Epithelial cell of alveolus of lung (primary cell): ENCODE measurements at places on chromosomes 5 and 9. TPM values are rescaled to one million over a fixed set of nuclear protein-coding genes. Genes with fewer than 3 reads are reported as not detected.

The PITX1 gene
- total RNA-seq: 3.0 and 3.2 TPM in 2 replicates

The XRCC4 gene
- 7.5 and 9.4 TPM in 2 replicates for total RNA-seq

The PCDHGB1 gene
- 0.39 and 2.2 TPM in 2 replicates for total RNA-seq

The SLC34A3 gene
- total RNA-seq: not detected in 2 replicates

The SLC36A2 gene
- total RNA-seq: not detected in 2 replicates

The PSMD5 gene
- 30.6 and 63.5 TPM in 2 replicates for total RNA-seq

The LCN6 gene
- not detected in 2 replicates for total RNA-seq

The RNF145 gene
- 60.0 and 72.1 TPM in 2 replicates for total RNA-seq

The OCLN gene
- 0.88 and 4.4 TPM in 2 replicates for total RNA-seq

The MLANA gene
- total RNA-seq: not detected in 2 replicates

The DMRTA1 gene
- 0.26 TPM in 1 of 2 replicates, not detected in the other for total RNA-seq

The ZBTB43 gene
- total RNA-seq: 4.4 and 14.5 TPM in 2 replicates

The FRMPD1 gene
- not detected in 2 replicates for total RNA-seq

The TLR4 gene
- 0.64 and 1.4 TPM in 2 replicates for total RNA-seq

The FBP2 gene
- total RNA-seq: not detected in 2 replicates

The C9orf153 gene
- not detected in 2 replicates for total RNA-seq

The CLTB gene
- total RNA-seq: 75.3 and 96.3 TPM in 2 replicates

The PCDHA12 gene
- under 0.01 TPM in 1 of 2 replicates, not detected in the other for total RNA-seq

The BTNL8 gene
- total RNA-seq: not detected in 2 replicates

The IPO11 gene
- 11.7 and 17.8 TPM in 2 replicates for total RNA-seq
